ENCODE measurements at places on chromosomes 7 and 10. TPM values are rescaled to one million over a fixed set of nuclear protein-coding genes. Genes with fewer than 3 reads are reported as not detected.

- no peak for DNase-seq
Measured at GRCh38 chr7:39721345-39721744, 98.0 kb downstream of the RALA start.

DNA sequence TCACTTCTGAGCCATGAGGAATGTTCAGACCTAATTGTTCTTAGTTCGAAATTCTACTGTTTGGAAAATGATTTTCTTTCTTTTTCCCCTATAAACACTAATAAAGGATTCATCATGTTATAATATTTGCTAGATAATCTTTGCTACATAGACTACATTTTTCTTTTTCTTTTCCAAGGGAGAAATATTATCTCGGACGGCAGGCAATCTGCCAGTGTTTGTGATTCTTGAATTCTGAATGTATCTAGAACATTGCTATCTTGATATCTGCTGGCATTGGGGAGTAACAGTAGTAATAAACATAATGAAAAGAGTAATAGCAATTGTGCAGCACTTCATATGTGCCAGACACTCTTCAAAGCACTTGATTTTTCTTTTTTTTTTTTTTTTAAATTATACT is 107.7 kb upstream of the ZNF32 start:
- DNase-seq = no peak

- no peak for DNase-seq
Measured at GRCh38 chr7:127194571-127194970, 58.2 kb downstream of the GRM8 start.

DNA sequence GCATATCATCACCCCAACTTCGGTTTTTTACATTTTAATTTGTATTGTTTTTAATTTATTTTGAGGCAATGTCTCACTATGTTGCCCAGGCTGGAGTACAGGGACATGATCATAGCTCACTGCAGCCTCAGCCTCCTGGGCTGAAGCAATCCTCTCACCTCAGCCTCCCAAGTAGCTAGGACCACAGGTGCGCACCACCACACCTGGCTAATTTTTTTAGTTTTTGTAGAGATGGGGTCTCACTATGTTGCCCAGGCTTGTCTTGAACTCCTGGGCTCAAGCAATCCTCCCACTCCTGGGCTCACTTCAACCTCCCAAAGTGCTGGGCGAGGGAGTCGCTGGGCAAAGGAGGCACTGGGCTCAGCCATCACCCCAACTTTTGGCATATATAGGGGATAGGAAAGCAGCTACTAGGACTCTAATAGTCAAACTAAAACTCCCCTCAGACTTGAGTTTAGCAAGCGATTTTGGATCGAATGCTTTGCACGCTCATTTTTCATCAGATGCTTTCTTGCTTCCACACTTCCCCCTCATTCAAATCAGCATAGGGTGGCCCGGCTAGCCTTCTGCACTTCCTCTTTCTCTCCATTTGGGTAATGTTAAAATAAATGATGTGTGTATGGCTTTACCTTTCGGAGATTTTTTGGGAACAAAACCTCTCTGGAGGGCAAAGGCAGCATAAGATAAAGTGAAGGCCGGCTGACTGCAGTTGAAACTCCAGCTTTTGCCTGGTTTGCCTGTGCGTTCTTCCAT is 20.8 kb upstream of the NMT2 start:
- DNase-seq = no peak

CDH23 gene
- total RNA-seq = not detected

Data from endothelial cell of umbilical vein (primary cell).